Right ventricle myocardium inferior (tissue), 1 donor: ENCODE measurements at places on chromosomes 7 and 10. TPM values are rescaled to one million over a fixed set of nuclear protein-coding genes. Genes with fewer than 3 reads are reported as not detected.

DNAH11 gene
- 0.08 TPM for total RNA-seq

GIMAP5 gene
- 9.0 TPM for total RNA-seq

DNA sequence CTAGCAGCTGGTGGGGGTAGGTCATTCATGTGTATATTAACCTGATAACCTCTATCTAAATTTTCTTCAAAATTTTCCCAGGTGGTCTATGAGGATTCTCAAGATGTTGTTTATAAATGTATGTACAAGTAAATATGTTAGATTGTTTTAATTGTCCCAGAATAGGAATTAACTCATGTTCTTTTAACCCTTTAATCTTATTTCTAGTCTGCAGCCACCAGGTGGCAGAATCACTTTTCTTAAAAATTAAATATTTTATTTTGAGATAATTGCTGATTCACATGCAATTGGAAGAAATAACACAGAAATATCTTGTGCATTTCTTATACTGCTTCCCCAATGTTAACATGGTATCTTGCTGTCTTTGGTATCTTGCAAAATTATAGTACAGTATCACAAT lies 589.5 kb downstream of the ARL4A start:
- no peak for DNase-seq

GRCh38 chr10:50991456-50992355 lies 82.6 kb upstream of the PRKG1 start:
- peak; percentile 78 for DNase-seq

GRCh38 chr7:136509466-136509865 lies 359.0 kb upstream of the CHRM2 start:
- DNase-seq: no peak

GRCh38 chr10:109386101-109386500 lies 537.2 kb downstream of the XPNPEP1 start:
- DNase-seq: no peak

- DNase-seq: no peak
Observed at GRCh38 chr7:112225006-112225405, 18.5 kb downstream of the ZNF277 start.
